Vagina (tissue), 2 donors: ENCODE measurements at places on chromosomes 5 and 9. TPM values are rescaled to one million over a fixed set of nuclear protein-coding genes. Genes with fewer than 3 reads are reported as not detected.

GRCh38 chr9:136111910-136112309 is 6.8 kb downstream of the TMEM250 start:
- no peak for DNase-seq

- no peak for DNase-seq
Measured at GRCh38 chr5:17443333-17444130, 54.5 kb upstream of the TAF11L2 start.

- DNase-seq = no peak
Measured at GRCh38 chr9:76181020-76181641, 213.1 kb downstream of the RFK start.

- no peak for DNase-seq
Measured at GRCh38 chr5:136054142-136055019, 25.6 kb downstream of the TGFBI start.

- no peak for DNase-seq
Measured at GRCh38 chr5:68661237-68661636, 432.6 kb upstream of the SLC30A5 start.

- no peak for DNase-seq
Measured at GRCh38 chr9:135641047-135641446, 1.7 kb upstream of the GLT6D1 start.

GRCh38 chr5:153831973-153832372 is 206.7 kb downstream of the FAM114A2 start:
- DNase-seq = no peak

DNA sequence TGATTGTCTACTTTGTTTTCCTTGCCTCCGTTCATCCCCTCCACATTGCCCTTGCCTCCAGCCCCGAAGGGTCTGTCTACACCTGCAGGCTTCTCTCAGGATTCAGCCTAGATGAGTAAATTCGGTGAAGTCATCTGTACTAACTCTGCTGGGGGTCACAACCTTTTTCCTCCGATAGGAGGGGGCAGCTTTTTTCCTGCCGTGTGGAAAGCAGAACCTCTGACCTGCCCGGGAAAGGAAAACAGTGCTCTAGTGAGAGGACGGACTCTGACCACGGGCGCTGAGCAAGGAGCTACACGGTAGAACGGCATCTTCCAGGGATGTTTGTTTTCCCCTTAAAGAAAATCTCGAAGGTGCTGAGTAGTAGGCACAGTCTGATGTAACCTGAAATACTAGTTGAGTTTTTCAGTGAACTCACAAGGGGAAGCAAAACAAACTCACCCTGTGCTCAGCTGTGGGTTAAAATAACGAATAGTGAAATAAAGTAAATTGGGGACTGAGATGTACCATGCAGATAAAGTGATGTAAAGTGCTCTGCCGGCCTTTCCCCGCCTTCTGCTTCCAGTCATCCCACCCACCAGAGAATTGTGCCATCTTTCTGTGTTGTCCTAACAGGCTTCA is 281.8 kb downstream of the AOPEP start:
- no peak for DNase-seq

The KLHL9 gene
- total RNA-seq = 22.3 TPM

The SPATA31E1 gene
- not detected for total RNA-seq

The UAP1L1 gene
- total RNA-seq = 13.3 TPM

The PCDHGA2 gene
- 6.1 TPM for total RNA-seq

The EFNA5 gene
- 11.8 TPM for total RNA-seq

The CLIC3 gene
- 23.6 TPM for total RNA-seq

The THBS4 gene
- 0.98 TPM for total RNA-seq

The KCNMB1 gene
- 4.9 TPM for total RNA-seq

The PDE6A gene
- 0.25 TPM for total RNA-seq

The SELENOP gene
- total RNA-seq = 344 TPM
